ENCODE measurements at places on chromosomes 5 and 9.

DNA sequence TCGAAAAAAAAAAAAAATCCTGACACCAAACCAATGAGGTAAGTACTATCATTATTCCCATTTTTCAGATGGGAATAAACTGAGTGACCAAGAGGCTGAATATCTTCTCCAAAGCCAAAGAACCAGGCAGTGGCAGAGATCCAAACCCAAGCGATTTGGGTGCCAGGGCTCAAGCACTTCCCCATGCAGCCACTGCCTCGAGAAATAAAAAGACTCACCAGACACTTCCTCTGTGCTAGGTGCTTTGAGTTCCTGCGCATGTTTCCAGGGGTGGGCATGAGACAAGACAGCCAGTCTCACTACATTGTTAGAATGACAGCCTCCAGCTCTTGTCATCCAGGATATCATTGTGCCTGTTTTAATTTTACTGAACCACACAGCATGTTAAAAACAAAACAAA, 2.3 kb upstream of the RPL26L1 start:
- DNase-seq: no peak

DNA sequence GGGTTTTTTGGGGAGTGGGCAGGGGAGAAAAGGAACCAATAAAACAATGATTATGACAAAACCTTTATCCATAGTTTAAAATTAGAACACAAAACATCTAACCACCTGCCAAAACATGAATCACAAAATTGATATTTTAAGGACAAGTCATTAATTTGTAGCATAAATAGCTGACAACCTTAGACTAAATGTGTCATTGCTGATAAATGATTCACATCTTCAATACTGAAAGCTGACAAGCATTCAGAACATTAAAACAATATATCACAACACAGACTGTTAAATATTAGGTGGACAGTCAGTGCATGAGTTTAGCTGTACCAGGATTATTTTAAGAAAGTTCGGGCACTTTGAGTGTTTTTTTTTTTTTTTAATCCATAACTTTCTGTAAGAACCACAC, 71.5 kb downstream of the NR3C1 start:
- DNase-seq: no peak

GRCh38 chr5:33075731-33076130, 364.6 kb downstream of the NPR3 start:
- no peak for DNase-seq

DNA sequence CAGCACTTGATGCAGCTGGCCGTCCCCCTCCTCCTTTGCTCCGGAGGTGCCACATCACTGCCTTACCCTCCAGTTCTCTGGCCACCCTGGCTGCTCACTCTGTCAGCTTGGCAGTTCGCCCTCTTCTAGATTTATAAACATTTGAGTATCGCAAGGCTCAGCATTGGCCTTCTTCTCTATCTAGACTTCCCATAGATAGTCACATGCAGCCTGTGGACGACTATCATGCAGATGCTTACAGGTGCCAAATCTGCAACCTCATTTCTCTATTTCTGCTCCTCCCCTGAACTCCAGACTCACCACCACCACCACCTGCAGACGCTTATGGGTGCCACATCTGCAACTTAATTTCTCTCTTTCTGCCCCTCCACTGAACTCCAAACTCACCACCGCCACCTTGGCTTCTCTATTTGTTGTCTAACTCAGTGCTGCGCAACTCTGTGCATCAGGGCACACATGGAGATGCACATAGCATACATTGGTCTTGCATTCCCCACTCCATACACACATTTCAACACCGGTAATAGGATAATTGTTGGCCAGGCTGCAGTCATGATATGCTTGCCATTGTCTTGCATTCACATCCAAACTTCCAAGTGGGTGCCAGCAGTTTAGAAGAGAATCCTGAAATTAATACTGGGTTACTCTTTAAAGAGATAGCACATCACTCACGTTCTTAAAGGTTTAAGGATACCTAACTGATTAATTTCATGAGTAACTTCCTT, 1.9 kb upstream of the DAP start:
- no peak for DNase-seq

- no peak for DNase-seq
Observed at GRCh38 chr9:70504834-70505233, 90.4 kb upstream of the KLF9 start.

DNA sequence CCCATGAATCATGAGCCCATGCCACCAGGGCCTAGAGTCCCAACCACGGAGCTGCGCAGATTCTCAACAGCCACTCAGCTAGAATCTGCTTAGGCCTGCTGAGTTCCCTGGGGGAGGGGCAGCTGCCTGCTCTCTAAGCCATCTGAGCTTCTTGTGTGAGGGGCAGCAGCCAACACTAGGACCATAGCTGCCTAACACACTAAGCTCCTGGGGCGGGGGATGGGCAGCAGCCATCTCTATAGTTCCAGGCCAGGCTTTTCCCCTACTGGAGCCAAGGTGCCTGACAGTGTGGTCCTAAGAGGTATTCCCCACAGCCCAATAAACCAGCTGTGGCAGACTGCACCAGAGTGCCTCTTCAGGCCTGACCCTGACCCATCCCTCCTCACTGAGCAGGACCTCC, 255.9 kb upstream of the ACO1 start:
- no peak for DNase-seq

DNA sequence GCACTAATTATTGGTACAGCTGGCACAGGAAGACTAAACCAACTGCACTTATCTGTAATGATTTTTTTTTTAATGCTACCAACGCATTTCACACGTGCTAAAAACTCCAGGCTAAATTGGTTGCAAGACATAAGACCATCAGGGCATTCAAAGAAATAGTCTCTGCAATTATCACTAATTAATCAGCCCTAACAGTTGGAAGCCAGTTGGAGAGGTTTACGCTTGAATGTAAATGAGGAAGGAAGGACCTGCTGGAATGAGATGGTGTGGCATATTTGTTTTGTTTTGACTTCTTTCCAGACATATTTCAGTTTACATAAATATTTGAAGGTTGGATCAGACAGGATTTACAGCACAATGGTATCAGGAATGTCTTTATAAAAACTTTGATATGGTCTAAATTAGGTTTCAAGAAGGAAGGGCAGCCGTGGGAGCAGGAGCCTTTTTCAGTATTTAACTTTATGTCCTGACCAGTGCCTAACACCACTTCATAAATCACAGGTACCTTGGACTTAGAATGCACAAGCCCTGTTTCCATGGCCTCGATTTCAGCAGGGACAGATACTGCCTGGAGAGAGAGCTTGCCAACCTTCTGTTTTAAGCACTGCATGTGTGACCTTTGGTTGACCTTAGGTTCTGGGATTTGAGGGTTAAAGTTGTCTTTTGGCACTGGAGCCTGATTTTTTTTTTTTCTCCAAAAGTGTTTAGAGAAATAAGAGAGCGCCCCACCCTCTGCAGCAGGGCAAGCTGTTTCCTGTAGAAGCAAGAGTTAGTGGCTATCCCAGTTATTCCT, 199.8 kb upstream of the MAP3K1 start:
- no peak for DNase-seq

- DNase-seq: no peak
Observed at GRCh38 chr5:174446988-174447387, 277.4 kb upstream of the MSX2 start.

- DNase-seq: no peak
Observed at GRCh38 chr9:68690088-68690487, 15.0 kb upstream of the PIP5K1B start.

DNA sequence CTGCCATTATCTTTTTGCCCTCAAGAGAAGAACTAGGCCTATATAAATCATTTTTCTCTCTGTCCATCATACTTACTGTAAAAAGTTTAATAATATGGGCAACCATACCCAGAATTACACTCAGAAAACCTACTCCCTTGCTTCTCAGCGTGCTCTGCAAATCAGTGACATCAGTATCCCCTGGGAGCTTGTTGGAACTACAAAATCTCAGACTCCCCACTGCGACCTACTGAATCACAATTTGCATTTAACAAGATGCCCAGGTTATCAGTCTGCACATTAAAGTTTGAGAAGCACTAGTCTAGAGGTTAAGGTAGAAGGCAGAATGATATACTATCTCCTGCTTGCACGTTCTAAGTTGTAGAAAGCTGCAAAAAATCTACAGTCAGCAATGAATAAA, 127.2 kb downstream of the MLLT3 start:
- no peak for DNase-seq

GRCh38 chr5:139738193-139739149, 57.1 kb upstream of the PSD2 start:
- no peak for DNase-seq

- DNase-seq: no peak
Observed at GRCh38 chr5:127810707-127811490, 107.7 kb downstream of the CCDC192 start.

GRCh38 chr9:27548055-27548741, 18.6 kb upstream of the MOB3B start:
- DNase-seq: no peak

DNA sequence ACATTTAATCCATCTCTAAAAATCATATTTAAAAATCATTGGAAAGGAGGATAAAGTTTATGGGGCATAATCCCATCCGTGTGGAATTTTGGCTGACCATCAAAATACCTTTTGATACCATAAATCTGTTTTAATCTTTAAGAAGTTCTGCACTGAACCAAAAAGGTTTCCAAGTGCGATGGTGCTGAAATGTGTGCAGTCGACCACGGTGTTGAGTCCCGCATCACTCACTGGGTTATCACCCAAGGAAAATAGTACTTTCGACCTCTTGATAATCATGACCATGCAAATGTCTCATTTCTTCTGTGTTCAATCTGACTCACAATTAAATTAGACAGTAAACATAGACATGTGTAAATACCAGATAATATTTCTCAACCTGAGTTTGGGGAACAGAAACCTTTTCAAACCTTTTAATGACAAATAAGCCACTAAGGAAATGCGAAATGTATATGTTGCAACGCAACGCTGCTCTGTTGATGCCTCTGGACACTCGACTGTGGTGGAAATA, 62.0 kb upstream of the CDH6 start:
- no peak for DNase-seq

GRCh38 chr5:53874409-53874808, 314.0 kb downstream of the NDUFS4 start:
- no peak for DNase-seq

DNA sequence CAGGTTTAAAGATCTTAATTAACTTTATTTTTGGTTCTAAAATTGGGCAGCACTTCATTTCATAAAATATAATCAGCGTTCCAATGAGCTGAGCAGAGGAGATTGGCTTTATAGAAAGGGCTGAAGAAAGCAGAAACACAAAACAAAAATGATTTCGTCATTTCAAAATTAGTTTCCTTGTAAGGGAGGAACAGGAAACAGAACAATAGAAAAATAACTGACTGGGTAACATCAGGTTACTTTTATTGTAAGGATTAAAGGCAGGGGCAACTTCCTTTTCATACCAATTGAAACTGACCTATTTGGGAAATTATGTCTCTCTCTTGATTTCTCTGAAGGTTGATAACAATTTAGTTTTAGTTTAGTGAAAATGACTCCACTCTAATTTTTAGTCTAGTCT, 157.1 kb downstream of the ATP10B start:
- no peak for DNase-seq

GRCh38 chr9:16314476-16314875, 556.0 kb downstream of the BNC2 start:
- DNase-seq: no peak

DNA sequence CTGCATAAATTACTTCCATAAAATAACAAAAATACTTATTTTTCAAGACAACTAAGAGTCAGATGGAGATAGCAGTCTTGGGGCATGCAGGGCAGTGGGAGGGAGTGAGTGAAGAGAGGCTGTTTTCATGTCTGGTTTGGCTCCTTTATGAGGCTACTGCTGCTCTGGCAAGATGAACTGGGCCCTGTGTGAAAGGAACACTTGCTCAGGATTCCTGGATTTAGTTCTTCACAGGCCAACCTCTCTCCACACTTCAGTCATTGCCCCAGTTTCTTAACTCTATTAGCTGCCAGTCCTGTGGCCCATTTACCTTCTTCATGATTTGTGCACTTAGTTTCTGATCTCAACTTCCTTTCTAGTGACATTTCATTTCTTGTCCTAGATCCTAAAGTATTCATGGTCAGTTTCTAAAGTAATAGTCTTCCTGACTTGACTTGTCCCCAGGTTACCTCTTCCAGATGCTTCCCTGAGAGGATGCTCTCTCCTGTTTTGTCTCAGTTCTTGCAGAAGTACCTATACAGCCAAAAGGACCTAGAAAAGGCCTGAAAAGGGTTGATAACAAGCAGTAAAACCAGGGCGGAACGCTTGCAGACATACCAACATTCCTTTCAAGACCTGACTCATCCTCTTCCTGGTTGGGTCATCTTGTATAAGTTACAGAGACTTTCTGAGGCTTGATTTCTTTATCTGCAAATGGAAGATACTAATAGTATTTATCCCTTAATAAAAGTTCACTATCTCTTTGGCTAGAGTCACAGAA, 77.0 kb upstream of the ZFAND5 start:
- DNase-seq: no peak

DNA sequence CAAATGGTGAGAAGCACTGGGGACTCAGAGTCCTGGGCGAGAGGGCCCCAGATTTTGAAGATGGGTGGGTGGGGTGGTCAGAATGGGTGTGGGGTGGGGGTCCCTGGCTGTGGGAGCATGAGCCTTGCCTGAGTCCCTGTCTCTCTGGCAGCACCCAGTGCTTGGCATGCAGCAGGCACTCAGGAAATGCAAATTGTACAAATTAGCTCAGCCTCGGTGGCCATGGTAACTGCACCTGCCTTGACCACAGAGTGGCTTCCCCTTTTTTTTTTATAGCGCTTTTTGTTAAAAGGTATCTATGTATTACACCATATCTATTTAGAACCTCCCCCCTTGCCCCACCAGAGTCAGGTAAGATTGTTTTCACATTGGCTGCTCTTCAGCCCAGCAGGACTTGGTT, 19.2 kb upstream of the PITX1 start:
- no peak for DNase-seq

- no peak for DNase-seq
Observed at GRCh38 chr5:2902742-2903297, 151.3 kb upstream of the IRX2 start.

DNA sequence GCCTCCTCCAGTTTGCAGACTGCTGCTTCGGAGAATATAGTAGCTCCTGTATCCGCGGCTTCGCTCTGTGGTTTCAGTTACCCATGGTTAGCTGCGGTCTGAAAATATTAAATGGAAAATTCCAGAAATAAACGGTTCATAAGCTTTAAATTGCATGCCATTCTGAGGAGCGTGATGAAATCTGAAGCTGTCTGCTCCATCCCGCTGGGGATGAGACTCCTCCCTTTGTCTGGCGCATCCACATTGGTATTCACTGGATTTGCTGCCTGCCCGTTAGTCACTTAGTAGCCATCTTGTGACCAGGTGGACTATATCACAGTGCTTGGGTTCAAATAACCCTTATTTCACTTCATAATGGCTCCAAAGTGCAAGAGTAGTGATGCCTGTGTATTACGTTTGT, 36.3 kb downstream of the MSX2 start:
- DNase-seq: no peak

DNA sequence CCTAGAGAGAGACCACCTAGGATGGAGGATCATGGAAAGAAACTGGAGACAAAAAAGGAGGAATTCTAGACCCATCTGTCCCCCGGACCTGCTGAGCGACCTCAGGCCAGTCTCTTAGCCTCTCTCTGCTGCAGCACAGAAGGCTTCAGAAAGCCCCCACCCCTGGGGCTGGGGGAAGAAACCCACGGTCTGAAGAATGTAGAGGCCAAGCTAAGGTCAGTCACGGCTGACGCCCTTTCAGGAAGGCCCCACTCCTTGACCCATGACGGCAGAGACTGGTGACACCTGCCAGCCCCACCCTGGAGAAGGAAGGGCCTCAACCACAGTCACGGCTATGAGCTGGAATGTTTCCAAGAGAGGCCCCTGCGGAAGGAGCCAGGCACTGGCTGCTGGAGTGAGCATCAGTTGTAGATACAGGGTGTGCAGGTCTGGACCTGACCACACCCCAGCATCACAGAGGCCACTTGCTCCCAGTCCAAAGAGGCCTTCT, 120.5 kb upstream of the BOD1 start:
- no peak for DNase-seq
